ENCODE measurements at places on chromosomes 1 and 21.

- no peak for DNase-seq
Measured at GRCh38 chr1:60825593-60825992, 256.8 kb upstream of the NFIA start.

DNA sequence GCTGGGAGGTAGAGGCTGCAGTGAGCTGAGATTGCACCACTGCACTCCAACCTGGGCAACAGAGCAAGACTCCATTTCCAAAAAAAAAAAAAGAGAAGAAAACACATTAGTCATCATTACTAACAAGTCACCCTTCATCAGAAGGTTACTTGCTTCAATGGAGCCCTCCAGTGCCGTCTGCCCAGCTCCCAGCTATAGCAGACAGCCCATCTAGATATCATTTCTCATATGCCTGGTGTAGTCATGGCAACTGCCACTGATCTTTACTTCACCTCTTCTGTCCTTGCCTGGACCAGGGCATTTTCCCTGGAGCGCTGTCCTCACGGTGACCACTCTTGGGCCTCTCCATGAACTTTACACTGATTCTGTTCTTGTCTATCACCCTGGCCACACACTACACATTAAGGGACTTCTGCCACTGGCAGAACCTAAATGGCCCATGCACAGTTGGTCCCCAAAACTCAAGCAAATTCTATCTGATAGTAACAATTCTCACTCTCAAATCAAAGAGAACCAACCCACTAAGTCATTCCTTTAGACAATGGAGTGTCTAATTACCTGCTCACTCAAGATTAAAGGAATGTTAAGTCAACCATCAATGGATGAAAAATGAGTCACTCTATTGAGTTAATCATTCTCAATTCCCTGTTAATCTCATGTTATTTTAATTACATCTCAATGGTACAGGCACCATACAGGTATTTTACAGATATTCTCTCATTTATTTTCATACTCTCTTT lies 12.9 kb downstream of the GPA33 start:
- DNase-seq: no peak

DNA sequence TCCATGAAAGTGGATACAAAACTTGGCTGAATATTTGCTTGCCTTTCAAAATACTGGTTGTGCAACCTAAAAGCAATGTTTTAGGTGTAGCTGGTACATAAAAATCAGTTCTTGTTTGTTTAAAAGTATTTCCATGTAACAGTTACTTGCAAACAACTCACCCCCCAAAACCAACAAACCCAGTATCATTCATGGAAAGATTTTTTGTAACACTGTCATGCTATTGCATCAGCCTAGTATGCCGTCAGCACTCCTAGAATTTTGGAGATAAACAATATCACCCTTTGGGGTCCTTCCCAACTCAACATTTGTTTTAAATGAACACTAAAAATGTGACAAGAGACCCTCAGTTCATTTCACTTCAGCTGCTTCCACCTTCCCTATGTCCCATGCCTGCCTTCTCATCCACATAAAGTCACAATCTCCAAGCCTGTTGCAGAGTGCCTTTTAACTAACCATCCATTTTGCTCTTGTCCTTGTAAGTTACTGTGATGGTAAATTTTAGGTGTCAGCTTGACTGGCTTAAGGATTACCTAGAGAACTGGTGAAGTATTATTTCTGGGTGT lies 425.3 kb downstream of the DUSP10 start:
- no peak for DNase-seq

- DNase-seq: no peak
Measured at GRCh38 chr1:156896490-156897033, 3.0 kb downstream of the PEAR1 start.

- DNase-seq: no peak
Measured at GRCh38 chr1:76230842-76231281, 156.3 kb downstream of the ST6GALNAC3 start.

Data from endothelial cell (in vitro differentiated cells).